ENCODE measurements at places on chromosomes 4 and X.

DNA sequence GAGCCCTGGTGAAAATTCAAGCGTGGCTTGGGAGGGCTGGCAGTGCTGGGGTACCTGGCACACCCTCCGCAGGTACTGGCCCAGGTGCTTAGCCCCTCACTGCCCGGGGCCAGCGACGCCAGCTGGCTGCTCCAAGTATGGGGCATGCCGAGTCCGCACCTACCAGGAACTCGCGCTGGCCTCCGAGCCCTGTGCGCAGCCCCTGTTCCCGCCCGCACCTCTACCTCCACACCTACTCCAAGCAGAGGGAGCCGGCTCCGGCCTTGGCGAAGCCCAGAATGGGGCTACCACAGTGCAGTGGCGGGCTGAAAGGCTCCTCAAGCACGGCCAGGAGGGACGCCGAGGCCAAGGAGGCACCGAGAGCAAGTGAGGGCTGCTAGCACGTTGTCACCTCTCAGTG is 14.9 kb upstream of the DHX15 start:
- DNase-seq, result no peak

GRCh38 chr4:8867624-8868320 is 3.9 kb downstream of the HMX1 start:
- no peak for DNase-seq

DNA sequence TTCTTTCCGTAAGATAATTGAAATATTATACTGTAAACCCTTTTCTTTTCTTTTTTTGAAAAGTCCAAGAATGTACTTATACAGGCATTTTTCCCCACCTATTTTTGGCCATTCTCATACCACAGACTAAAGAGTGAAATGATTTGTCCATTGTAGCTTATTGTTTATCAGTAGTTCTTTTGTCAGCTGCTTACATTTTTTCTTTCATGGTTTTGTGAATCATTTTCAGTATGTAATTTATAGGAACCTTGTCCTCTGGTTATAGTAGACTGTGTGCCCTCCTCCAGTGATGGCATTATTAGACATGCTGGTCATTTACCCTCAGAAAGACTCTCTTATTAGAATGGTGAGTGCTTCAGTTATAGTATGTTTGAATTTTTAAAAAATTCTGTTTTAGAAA is 56.7 kb downstream of the CCKAR start:
- peak; percentile 22 for DNase-seq

- DNase-seq, result no peak
These were observed 38.4 kb downstream of the NOP14 start for GRCh38 chr4:2924765-2925301.

GRCh38 chrX:16853537-16853936 is 16.6 kb downstream of the RBBP7 start:
- DNase-seq, result no peak

- no peak for DNase-seq
These were observed 106.9 kb downstream of the FAM53A start for GRCh38 chr4:1576961-1577821.

DNA sequence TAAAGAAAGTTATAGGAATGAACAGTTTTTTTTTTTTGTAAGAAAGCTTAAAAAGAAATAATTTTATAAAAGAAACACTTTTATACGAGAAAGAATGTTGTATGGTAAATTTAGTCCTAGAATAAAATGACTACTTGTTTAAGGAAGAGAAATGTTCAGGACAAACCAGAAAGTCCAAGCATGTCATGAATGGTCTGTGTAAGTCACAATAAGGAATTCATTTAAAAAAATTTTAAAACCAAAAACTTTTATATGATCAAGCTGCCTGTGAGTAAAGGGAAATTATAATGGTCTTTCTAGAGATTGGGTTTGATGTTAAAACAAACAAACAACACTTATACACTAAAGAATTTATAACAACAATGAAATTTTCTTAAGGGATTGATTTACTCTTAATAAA is 858.9 kb upstream of the PCDH7 start:
- DNase-seq, result no peak

DNA sequence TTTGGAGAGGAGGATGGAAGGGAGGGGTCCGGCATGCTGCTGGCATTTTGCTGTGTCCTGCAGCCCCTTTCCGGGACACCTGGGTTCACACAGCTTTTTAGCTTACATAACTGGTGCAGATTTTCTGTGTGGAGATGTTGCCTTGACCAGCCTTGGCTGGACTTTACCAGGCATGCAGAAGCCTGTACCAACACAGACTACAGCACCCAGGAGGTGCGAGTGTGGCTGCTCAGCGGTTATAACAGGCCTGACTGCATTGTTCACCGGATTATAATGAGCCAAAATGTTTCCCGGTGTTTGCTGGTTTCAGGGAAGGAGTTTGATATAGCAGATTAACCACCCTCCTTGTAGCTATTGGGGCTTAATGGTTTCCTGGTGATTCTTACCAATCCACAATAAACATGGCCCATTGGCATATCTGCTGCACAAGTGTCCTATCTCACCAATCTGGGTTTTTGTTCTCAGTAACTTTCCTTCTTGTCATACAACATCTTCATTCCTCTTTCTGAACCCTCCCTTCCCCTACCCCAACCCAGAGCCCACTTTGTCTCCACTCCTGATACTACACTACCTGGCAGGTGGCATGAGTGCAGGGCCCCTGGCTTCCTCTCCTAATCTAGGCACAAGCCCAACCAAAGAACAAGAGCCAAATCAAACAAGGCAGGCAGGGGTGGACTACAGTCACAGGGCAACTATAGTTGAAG is 3.9 kb downstream of the RPL10 start:
- DNase-seq, result peak; percentile 28

GRCh38 chrX:26146024-26146423 is 7.9 kb downstream of the MAGEB18 start:
- peak; percentile 11 for DNase-seq

GRCh38 chr4:173860094-173860493 is 330.1 kb upstream of the HAND2 start:
- DNase-seq, result no peak

DNA sequence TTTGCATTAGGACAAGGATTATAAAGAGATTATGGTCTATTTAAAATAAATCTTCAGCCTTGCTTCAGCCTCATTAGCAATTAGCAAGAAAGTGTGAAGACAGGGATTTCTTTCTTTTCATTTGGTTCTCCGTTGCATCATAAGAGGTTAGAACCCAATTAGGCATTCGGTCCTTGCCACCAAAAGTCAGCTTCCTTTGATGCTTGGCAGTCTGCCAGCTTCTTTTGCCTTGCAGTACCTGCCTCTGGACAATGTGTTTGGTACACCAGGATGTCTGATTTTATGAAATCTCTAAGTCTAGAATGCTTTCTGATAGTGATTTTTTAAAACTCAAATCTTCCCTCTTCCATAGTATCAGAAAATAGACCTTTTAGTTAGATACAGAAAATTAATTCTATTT is 12.4 kb downstream of the SMIM20 start:
- DNase-seq, result no peak

DNA sequence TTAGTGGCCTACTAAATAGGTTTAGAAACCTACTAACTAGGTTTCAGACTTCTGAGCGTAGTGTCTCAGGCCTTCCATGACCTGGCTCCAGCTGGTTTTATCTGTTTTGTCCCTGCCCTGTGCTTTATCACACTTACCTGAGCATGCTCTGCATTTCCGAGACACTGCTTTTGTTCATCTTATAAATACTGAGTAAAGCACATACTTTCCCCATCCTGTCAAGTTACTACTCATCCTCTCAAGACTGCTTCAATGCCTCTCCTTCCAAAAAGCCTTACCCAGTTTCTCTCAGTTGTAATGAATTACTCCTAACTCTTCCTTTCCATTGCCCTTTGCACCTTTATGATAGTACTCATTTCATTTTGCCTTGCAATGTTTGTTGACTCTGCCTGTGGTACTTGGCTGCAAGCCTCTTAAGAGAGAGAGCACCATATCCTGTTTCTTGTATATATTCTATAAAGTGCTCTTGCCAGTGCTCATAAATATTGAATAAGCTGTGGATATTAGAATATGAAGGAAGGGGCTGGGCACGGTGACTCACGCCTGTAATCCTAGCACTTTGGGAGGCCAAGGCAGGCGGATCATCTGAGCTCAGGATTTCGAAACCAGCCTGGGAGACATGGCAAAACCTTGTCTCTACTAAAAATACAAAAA is 34.4 kb downstream of the SLAIN2 start:
- DNase-seq, result peak; percentile 88
